ENCODE measurements at places on chromosomes 5 and 9.
A peak's percentile ranks its signal among the peaks of the same experiment; 100 is the strongest.

- no peak for DNase-seq
Observed at GRCh38 chr5:145681216-145681615, 153.9 kb downstream of the PRELID2 start.

- no peak for DNase-seq
Observed at GRCh38 chr5:78405829-78406750, 45.7 kb downstream of the SCAMP1 start.

GRCh38 chr5:154743812-154744211 is 11.4 kb upstream of the LARP1 start:
- DNase-seq, result no peak

GRCh38 chr9:84297162-84297821 is 43.3 kb downstream of the SLC28A3 start:
- DNase-seq, result no peak

- DNase-seq, result no peak
Observed at GRCh38 chr9:5553211-5553610, 42.9 kb downstream of the PDCD1LG2 start.

- no peak for DNase-seq
Observed at GRCh38 chr9:125911861-125912644, 164.9 kb downstream of the PBX3 start.

GRCh38 chr9:77935211-77935610 is 96.4 kb downstream of the GNAQ start:
- no peak for DNase-seq

DNA sequence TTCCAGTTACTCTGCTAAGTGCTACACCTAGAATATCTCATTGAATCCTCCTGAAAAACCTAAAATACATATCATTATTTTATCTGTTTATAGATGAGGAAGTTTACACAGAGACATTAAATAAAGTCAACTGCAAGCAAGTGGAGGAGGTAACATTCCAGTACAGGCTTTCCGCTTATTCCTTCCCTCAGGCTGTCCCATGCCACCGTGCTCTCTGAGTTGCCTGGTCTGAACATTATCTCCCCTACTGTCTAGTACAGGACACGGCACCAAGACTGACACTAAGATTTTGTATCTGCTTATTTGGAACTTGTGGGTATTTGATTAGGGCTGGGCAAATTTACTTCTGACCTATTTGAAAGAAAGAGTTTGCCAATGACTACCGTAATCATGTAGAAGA is 172.4 kb upstream of the STK32A start:
- DNase-seq, result no peak

DNA sequence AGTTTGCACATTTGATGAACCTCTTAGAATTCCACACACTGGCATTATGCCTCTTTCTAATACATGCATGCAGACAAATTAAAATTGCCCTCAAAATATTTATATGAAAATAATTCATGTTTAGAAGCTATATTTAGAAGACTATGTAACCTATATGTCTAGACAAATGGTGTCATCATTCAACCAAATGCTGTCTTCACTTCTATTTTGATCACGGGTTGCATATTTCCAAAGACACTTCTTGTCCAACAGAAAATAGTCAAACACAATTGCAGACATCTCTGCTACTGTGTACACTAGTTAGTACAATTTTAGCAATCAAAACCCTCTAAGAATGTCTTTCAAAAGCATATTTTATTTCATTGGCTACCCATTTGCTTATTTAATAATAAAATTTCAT is 114.0 kb downstream of the FBXO38 start:
- DNase-seq, result no peak

GRCh38 chr9:8599937-8600336 is 800.4 kb upstream of the DMAC1 start:
- no peak for DNase-seq

DNA sequence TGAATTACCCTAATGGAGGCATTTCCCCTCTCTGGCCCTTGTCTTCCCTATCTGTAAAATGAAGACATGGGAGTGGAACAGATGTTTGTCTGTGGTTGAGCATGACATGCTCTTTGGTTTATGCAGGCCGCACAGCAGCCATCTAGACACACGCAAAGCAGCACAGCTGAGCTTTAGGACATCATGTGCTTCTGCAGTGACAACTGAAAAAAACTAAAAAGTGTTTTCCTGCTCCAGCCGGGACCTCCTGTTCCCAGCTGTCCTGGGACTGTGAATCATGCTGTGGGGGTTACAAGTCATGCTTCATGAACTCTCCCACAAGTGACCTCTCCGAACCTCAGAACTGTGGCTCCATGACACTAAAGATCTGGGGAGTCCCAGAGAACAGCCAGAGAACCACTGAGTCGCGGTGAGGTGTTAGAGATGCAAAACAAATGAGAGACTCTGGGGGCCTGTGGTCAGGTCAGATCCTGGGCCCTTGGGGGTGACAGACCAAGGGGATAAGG is 1.7 kb downstream of the SMIM3 start:
- peak; percentile 34 for DNase-seq

DNA sequence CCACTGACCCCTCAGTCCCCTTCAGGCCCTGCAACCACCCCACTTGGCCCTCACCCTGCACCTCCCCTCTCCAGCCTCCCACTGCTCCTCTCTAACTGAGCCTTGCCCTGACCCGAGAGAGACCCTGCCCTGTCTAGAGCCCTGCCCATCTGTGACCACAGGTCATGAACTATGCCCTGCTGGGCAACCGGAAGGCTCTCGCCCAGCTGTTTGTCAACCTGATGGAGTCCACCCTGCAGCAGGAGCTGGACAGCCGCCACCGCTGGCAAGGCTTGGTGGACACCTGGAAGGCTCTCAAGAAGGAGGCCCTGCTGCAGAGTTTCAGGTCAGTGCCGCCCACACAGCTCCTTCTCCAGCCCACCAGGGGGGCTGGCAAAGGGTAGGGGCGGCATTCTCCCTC is 9.4 kb downstream of the CCDC180 start:
- DNase-seq, result no peak

GRCh38 chr5:107372723-107373450 is 297.9 kb downstream of the EFNA5 start:
- DNase-seq, result no peak

DNA sequence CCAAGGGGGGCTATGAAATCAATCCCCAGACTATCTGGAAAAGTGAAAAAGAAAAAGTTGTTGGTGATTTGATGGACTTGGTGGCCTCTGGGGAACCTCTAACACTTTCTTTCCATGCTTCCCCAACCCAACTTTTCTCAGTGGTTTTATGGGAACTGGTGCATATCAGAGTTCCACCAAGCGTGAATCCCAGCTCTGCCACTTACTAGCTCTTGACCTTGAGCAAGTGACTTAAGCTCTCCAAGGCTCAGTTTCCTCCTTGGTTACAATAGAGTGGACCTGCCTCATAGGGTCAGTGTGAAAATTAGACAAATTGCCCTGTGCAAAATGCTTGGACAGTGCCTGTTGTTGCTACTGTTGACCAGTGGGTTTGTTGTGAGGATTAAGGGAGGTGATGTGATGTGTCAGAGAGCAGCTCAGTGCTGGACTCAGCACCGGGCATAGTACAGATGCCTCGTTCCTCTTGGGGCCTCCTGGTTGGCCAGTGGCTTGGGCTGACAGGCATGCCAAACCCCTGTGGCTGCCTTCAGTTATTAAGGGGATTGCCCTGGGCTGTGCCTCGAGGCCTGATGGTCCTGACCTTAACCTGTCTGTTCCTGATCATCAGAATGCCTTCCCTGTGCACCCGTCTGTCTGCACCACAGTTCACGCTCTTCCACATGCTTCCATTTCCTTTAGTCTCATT is 49.3 kb downstream of the COL15A1 start:
- no peak for DNase-seq

DNA sequence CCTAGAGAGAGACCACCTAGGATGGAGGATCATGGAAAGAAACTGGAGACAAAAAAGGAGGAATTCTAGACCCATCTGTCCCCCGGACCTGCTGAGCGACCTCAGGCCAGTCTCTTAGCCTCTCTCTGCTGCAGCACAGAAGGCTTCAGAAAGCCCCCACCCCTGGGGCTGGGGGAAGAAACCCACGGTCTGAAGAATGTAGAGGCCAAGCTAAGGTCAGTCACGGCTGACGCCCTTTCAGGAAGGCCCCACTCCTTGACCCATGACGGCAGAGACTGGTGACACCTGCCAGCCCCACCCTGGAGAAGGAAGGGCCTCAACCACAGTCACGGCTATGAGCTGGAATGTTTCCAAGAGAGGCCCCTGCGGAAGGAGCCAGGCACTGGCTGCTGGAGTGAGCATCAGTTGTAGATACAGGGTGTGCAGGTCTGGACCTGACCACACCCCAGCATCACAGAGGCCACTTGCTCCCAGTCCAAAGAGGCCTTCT is 120.5 kb upstream of the BOD1 start:
- DNase-seq, result no peak

All from mucosa of gallbladder (tissue), 1 donor.